ENCODE measurements at places on chromosomes 12 and 14.

- peak; percentile 54 for DNase-seq
Observed at GRCh38 chr14:64501411-64502171, 2.0 kb downstream of the ZBTB25 start.

DNA sequence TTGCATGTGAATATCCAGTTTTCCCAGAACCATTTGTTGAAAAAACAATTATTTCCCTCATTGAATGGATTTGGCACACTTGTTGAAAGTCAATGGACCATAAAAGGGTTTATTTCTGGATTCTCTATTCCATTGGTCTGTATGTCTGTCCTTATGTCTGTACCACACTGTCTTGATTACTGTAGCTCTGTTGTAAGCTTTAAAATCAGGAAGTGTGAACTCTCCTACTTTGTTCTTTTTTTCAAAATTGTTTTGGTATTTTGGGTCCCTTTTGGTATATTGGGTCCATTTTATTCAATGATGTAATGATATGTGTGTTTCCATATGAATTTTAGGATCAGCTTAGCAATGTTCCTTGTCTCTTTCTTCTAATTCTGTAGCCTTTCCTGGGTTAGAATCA is 64.8 kb downstream of the PPP2R5C start:
- DNase-seq, result no peak

DNA sequence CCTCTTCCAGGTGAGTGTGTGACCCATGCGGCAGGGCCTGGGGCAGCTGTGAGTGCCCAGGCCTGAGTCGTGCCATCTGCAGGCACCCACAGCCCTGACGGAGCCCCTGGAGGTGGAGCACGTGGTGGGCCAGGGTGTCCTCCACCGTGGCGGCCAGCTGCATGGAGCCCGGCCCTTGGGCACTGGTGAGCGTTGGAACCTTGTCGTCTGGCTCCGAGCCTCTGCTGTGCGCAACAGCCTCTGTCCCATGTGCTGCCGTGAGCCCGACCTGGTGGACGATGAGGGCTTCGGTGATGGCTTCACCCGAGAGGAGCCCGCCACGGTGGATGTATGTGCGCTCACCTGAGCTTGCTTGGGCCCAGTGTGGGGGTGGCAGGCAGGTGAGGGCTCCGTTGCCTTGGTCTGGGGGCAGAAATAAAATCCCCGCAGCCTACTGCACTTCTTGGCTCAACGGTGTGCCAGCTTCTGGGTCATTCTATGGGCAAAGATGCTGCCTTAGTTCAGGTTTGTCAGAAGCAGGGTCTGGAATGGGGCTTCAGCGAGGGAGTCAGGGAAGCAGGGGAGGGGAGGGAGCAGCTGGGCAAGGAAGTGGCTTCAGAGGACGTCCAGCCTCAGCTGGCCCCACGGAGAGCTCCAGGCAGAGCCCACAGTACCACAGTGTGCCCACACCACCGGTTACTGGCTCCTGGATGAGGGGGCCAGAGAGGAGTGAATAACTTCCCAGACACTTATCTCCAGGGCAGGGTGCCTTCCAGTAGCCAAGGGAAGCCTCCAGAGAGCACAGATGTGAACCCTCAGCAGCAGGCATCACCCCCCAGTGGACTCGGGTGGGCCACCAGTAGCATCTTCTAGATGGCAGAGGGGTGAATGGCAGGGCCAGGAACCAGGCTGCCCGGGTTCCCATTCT is 1.2 kb upstream of the ARL6IP4 start:
- DNase-seq, result no peak

DNA sequence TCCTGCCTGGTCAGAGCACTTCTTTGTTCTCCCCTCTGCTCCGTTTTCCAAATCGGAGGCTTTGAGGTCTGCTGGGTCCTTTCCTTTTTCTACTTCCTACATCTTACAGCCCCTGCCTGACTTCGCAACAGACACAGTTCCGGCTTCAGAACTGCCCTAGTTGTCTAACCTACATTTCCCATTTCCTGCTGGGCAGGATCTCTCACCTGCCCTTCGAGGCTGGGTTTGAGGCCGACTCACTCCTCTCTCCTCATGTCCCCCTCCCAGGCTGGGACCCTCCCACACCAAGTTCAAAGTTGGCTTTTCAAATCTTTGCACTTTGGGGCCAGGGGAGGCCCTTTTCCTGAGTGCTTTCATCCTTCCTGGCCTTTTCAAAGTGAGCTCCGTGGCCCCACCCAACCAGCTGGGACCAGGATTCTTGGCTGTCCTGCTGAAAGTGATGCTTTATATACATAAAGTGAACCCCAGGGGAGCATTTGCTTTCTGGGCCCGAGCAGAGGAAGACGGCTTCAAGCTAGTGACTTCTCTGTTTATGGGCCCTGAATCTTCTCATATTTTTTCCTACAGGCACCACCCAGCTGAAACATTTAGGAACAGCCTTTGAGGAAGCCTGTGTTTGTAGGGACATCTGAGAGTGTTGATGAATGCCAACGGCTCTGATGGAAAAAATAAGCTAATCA is 281.0 kb upstream of the CRY1 start:
- DNase-seq, result no peak

GRCh38 chr12:53298164-53298563 is 1.3 kb upstream of the MYG1 start:
- DNase-seq, result no peak

GRCh38 chr12:46266869-46267574 is 1.8 kb downstream of the SLC38A1 start:
- DNase-seq, result peak; percentile 39

DNA sequence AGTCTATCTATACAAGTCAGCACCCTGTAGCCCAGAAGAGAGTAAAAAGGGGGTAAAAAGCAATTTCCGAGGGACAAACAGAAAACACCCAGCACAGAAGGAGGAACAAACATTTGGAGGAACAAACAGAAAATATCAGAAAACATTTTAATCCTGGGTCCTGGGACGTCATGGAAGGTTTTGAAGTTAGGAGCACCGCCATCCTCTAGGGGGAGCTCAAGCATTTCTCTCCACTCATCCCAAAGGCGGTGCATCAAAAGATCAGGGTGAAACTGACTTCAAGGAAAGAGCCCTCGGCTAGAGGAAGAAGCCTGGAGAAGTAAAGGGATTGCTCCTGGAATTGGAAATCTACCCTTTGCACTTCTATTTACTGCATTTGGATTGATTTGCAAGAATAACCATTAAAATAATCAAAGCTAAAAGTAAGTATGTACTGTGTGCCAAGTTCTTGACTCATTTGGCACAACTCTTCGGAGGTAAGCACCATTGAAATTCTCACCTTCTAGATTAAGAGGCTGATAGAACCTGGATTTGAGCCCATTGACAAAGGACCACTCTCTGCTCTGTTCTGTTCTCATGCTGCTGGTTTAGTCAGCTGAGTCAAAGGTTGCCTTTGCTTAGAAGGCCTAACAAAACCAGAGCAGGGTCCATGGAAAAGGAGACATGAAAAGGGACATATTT is 17.2 kb upstream of the POC1B start:
- DNase-seq, result peak; percentile 71

GRCh38 chr12:55637467-55637866 is 775 bp downstream of the OR10P1 start:
- DNase-seq, result no peak

GRCh38 chr12:114636723-114637480 is 47.1 kb downstream of the TBX3 start:
- no peak for DNase-seq

DNA sequence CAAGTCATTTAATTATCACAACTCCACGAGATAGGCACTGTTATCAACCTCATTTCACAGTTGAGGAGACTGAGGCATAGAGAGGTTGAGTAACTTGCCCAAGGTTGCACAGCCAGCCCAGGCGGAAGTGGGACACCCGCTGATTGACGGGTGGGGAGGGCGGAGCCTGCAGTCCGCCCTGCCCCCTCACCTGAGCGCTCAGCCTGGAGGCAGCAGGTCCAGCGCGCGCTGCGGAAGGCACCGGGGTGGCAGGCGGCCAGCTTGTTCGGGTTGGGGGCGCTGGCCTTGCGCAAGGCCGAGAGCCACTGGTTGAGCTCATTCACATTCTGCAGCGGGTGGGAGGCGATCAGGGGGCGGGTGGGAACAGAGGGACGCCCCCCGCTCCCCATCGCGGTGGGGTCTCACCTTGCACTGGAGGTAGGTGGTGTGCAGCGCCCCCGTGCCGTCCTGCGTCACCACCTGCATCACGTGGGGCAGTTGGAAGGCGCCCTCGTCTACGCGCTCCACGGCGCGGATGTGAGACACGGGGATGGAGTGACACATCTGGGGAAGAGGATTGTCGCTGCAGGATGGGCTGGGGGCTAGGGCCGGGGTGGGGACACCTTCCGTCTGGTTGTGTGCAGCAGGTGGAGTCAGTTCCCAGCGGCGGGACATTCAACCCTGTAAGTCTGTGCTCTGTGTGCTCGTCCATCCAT is 31.7 kb downstream of the RASAL1 start:
- no peak for DNase-seq

GRCh38 chr14:104292084-104292970 is 153.9 kb downstream of the KIF26A start:
- DNase-seq, result no peak

DNA sequence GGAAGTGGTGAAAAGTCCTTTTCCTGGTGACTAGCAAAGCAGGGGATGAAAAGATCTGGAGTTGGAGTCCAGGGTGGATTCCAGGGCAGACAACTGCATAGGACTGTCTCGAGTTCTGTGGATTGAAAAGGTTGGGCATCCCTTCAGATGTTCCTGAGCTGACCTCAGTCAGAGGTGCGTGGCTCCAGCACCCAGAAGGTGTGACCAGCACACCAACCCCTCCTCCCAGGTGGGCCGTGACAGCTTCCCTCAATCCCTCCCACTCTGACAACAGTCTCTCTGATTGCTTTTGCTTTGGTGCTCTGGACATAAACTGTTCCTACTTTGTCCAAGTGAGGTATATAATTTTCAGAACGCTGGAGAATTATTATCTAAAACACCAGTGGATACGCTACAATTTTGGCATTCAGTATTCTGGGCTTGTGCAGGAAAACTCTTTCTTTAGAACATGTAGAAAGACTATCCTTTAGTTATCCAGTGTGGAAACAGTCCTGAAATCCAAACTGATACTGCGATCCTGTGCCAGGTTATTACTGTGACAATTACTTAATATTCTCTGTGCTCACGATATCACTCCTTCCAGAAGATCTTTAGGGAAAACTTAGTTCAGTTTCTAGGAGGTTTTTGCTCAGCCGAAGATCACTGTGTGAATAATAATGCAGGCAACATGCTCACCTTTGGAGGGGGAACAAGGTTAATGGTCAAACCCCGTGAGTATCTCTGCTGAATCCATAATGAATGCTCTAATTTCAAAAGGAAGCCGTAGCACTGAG is 87.9 kb downstream of the DAD1 start:
- DNase-seq, result no peak

Data from NCI-H1048 (cell line).